GM04504 (cell line): ENCODE measurements at places on chromosomes 12 and 14.

DNA sequence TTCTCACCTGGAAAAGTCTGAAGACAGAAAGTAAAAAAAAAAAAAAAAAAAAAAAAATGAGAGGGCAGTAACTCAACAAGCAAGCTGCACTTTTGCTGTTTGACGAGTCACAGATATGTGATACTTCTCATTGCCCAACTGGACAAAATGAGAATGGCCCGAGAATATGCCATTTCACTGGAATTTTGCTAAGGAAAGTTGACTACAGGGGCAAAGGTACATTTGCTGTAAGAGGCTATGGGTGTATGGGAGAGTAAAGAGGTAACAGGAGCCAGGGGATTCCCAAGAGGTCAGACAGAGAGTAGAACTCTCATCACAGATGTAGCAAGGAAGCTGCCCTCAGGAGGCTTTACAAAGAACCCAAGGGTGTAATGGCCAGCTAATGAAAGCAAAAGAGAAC is 22.9 kb downstream of the KIF21A start:
- DNase-seq: no peak

- no peak for DNase-seq
These were observed at the start of gene TMTC1 for GRCh38 chr12:29783773-29784666. Gene TMTC1, minus strand, starts transcription at chr12:29783942. Its CDS starts 191 bp downstream, at chr12:29783751.

GRCh38 chr14:27660683-27661082 is 1062.8 kb upstream of the NOVA1 start:
- DNase-seq: no peak

- peak; percentile 3 for DNase-seq
These were observed at the start of gene C12orf42 for GRCh38 chr12:103495469-103496456. Gene C12orf42, minus strand, starts transcription at chr12:103495968. Its CDS starts 17,542 bp downstream, at chr12:103478426.

DNA sequence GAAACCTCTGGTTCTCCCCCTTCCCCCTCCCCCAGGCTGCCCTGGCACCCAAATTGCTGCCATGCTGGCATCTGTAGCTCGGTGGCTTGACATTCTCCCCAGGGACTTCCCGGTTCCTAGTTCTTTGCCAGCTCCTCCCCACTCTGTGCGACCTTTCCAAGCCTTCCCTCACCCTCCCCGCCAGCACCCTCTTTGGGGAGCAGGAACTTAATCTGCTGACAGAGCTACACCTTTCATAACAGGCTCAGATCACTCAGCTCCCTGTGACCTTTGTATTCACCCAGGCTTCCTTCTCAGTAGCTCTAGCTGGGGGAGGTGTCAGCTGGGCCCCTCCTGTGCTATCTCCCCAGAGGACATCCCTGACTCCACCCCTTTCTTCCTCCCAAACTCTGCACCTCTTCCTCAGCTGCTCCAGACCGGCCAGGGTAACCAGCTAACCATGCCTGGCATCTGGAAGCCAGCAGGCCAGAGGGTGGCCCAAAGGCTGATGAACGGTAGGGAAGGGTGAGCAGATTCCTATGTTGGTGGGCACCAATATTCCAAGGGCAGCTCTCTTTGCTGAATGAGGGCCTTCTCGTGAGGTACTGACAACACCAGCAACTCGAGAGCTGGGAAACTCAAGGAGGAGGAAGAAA is 1.8 kb upstream of the COX14 start:
- DNase-seq: no peak

DNA sequence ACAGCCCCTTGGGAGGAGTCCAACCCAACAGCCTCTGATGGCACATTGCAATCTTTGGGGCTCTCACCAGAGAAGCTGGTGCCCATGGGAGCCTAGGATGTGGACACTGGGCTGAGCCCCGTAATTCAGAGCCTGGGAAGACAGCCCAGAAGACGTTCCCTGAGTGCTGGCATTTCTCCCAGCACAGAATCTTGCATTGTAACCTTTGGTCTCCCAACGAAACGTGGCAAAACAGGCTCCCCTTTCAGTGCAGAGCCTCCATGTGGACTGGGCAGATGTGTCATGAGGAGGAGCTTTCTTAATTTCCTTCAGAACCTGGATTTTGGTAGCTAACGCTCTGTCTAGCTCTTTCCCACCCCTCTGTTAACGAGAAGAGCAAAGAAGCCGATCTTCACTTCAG is 26.3 kb downstream of the BATF start:
- DNase-seq: no peak

GRCh38 chr12:76180401-76181277 is 96.2 kb upstream of the NAP1L1 start:
- no peak for DNase-seq

DNA sequence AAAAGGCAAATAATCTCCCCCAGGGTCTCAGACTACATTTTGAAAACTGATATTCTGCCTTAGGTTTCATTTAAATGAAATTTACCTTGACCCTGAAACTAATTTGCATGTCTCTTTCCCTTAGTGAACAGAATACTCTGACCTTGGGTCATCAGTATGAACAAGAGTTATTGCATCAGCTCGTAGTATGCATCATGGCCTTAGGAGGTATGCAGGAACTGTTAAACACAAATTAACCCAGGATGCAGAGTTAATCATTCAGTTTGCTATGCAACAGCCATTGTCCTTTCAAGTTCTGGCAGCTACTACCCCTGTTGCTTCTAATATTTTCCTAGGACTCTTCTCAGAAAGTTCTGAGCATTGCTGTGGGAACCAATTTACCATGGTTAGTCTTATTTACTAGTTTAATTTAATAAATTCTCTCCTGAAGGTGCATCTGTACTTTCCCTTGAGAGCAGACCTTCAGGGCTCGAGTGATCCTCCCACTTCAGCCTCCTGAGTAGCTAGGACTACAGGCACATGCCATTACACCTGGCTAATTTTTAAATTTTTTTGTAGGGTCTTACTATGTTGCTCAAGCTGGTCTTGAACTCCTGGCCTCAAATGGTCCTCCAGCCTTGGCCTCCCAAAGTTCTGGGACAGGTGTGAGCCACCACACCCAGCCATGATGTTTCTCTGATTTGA is 126.7 kb downstream of the TTC6 start:
- no peak for DNase-seq

DNA sequence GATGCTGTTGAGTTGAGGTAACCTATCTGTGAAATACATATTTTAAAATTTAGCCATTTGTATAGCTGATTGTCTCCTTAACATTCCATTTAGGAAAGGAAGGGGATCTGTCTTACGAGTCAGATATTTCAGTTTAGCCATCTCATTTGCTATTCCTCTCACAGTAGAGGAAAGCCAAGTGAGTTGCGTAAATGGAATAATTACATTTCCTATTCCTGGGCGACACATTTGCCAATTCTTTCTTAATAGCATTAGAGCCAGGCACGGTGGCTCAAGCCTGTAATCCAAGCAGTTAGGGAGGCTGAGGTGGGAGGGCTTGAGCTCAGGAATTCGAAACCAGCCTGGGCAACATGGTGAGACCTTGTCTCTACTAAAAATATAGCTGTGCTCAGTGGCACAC is 116.3 kb downstream of the TMX1 start:
- DNase-seq: no peak

DNA sequence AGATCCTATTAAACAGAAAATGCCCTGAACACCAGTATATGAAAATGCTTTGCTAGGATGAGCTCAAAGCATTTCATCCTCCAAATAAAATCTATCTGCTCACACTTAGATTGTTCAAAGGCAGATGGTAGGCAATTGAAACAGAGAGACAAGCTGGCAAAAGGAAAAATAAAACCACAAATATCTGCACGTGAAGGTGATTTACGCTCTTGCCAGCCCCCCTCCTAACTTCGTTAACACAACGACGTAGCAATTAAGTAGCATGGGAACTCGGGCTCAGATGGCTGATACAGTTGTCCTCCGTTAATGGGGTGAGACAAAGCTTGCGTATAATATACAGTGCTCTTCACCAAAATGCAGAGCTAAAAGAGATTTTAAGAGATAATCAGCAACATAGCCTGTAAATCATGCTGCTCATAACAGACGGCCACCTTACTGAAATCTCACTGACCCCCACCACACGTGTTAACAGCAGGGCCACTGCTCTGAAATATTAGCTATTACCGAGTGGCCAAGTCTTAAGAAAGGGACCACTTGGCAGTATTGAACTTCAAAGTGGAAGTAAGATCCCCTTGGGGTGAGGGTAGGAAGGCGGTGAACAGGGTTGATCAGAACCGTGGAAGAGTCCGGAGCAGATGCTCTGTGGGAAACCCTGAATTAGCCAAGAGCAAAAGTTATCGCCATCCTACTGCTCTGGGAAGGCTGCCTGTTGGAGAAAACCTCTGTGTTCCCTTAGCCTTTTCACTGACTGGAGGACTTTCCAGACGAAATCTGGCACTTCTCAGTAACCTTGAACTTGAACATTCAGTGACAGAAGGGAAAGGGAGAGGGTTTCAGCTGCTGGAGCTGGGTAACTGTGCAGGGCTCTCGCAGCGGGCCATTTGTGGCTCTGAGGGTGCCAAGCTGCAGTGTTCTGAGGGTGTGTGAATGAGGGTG is 23.1 kb downstream of the ETV6 start:
- no peak for DNase-seq

- DNase-seq: no peak
These were observed 313.5 kb downstream of the ALG10 start for GRCh38 chr12:34335819-34336262.

- no peak for DNase-seq
These were observed 630 bp downstream of the NELL2 start for GRCh38 chr12:44875417-44875953.

DNA sequence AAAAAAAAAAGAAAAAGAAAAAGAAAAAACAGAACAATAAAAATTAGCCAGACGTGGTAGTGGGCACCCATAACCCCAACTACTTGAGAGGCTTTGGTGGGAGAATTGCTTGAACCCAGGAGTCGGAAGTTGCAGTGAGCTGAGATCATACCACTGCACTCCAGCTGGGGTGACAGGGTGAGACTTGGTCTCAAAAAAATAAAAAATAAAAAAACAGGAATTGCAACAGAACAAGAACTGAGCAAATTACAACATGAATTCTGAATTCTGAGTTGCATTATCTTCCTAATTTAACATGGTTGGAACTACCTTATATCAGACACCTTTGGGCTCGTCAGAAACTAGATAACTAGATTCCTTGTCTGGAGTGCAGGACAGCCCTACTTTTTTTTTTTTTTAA is 53.3 kb upstream of the NR2C1 start:
- DNase-seq: no peak

GRCh38 chr12:115468087-115468510 is 784.1 kb upstream of the TBX3 start:
- DNase-seq: no peak

DNA sequence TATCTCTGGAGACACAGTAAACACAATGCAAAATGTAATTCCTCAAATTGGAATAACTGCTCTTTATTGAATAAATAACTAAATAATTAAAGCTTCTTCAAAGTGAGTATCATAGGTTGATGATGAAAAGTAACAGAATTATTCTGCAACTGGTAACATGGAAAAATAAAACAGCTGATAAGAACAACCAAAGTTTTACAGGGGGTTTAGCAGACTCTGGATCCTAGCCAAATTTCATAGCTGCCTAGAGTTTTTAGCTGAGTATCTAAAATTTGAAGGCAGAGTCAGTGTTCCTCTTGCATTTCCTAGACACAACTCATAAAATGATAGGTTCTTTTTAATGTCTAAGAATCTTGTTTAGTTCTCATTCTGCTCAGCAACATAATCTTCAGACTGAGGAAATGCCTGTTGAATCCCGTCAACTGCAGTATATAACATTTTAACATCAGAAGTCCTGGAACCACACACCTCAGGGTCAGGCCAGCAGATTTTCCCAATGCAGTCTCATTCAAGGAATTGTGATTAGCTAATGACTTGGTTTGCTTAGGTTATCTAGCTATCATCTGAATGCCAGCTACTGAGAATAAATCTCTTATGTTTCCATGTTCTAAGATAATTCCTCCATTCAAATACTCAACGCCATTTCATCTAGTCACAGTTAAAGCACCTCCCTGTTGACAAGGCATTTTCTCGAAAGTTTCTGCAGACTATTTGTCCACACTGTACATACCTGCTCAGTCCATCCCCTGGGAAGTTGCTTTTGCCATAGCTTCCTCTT is 411.6 kb downstream of the BCAT1 start:
- no peak for DNase-seq

- DNase-seq: no peak
These were observed 815 bp downstream of the DEGS2 start for GRCh38 chr14:100158566-100159093.

DNA sequence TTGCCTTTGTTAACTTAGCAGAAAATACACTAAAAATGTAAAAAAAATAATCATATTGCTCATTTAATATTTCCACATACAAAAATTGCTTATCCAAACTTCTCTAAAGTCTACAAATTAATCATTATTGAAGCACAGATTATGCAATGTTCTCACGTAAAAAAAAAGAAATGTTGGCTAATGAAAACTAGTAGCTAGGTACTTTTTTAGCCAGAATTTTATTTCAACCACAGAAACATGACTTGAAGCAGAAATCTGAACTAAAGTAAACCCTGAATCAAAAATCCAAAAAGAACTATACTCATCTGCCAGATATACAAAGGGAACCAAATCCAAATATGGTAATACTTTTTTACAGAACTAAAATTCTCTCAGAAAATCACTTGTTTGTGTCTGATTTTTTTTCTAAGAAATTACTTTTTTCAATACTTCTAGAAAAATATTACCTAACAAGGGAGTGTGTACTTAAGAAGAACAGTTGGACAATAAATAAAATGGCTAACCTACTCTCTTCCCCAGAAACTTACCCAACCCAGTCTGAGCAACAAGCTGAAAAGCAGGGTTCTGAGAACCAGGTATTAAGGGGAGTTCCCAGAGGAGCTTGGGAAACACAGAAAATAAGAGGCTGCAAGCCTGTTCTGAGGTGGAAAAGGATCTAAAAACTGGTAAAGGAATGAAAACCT is 78.4 kb upstream of the RAP1B start:
- no peak for DNase-seq

GRCh38 chr14:54366736-54367735 is 29.8 kb upstream of the CDKN3 start:
- no peak for DNase-seq

GRCh38 chr12:132141976-132142678 is 2.0 kb downstream of the DDX51 start:
- no peak for DNase-seq

GRCh38 chr14:75875958-75876357 is 105.8 kb downstream of the TGFB3 start:
- no peak for DNase-seq

GRCh38 chr12:103166949-103167348 is 209.5 kb downstream of the ASCL1 start:
- no peak for DNase-seq

DNA sequence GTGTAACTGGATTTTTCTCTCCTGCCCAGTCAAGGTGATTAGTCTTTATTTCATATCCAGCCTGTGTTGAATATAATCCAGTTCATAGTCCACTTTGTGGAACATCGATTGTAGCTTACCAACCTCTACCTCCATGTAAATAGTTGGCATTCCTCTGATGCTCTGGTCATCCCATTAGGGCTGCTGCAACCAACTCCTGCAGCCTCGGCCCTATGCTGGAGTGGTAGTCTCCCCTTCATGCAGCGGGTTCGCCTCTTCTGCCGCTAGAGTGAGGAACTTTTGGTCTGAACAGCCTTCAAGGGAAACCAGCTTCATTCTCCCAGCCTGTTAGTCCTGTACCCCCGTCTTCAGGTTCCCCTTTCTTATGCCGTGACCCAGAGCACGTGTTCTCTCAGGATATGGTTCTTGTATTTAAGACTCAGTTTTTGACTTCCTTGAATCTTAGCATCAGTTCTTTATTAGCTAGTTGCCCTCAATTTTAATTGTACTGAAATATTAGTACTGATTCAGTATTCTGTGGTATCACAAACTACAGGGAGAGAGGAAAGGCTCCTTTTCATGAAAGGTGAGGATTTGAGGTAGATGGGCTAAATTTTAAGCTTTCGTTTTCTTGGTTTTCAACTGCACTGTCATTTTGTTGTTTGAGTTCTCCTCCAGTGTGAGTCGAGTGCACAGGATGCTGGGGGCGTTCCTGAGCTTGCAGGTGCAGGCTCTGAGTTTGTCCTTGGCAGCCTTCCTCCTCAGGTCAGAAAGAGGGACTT is 33.2 kb downstream of the ZNF664 start:
- no peak for DNase-seq

- no peak for DNase-seq
These were observed 232.5 kb downstream of the SLC41A2 start for GRCh38 chr12:104725610-104726009.
